ENCODE measurements at places on chromosomes 5 and 9. TPM values are rescaled to one million over a fixed set of nuclear protein-coding genes. Genes with fewer than 3 reads are reported as not detected.

The CNTNAP3B gene
- total RNA-seq: 11.1 TPM

- H3K27ac ChIP-seq: no peak overlapping the region
- peak overlapping the region; percentile 8 for H3K4me3 ChIP-seq
- no peak for DNase-seq
- peaks cover 37% of the 10 kb centered on the region for H3K4me1 ChIP-seq
These were observed 4.9 kb downstream of the SLC34A3 start for GRCh38 chr9:137235424-137236237.

The SLCO6A1 gene
- total RNA-seq: not detected

The GOLGA2 gene
- 82.7 TPM for total RNA-seq

GRCh38 chr9:26339796-26340195 lies 552.8 kb downstream of the CAAP1 start:
- H3K27ac ChIP-seq: no peak overlapping the region
- H3K4me1 ChIP-seq: no peaks in the 10 kb centered on the region
- no peaks in the 10 kb centered on the region for H3K36me3 ChIP-seq
- H3K4me3 ChIP-seq: no peak overlapping the region
- H3K27me3 ChIP-seq: no peaks in the 10 kb centered on the region

The PCDHB10 gene
- 2.0 TPM for total RNA-seq

The HAVCR1 gene
- not detected for total RNA-seq

- H3K4me3 ChIP-seq: no peak overlapping the region
- H3K27ac ChIP-seq: no peak overlapping the region
- no peaks in the 10 kb centered on the region for H3K36me3 ChIP-seq
- no peaks in the 10 kb centered on the region for H3K4me1 ChIP-seq
These were observed 73.9 kb downstream of the PBX3 start for GRCh38 chr9:125821078-125821477.

GRCh38 chr5:56807679-56808078 lies 7.7 kb upstream of the MAP3K1 start:
- no peak overlapping the region for H3K4me3 ChIP-seq
- no peak for DNase-seq
- no peak overlapping the region for H3K27ac ChIP-seq
- no peaks in the 10 kb centered on the region for H3K27me3 ChIP-seq
- no peaks in the 10 kb centered on the region for H3K4me1 ChIP-seq
- H3K36me3 ChIP-seq: no peaks in the 10 kb centered on the region

The SLC22A4 gene
- total RNA-seq: 8.5 TPM

The PCDHB15 gene
- 2.8 TPM for total RNA-seq

The ZDHHC11B gene
- 14.9 TPM for total RNA-seq

- no peak overlapping the region for H3K27ac ChIP-seq
- H3K27me3 ChIP-seq: no peaks in the 10 kb centered on the region
These were observed 230.3 kb downstream of the PAPPA start for GRCh38 chr9:116383936-116384335.

DNA sequence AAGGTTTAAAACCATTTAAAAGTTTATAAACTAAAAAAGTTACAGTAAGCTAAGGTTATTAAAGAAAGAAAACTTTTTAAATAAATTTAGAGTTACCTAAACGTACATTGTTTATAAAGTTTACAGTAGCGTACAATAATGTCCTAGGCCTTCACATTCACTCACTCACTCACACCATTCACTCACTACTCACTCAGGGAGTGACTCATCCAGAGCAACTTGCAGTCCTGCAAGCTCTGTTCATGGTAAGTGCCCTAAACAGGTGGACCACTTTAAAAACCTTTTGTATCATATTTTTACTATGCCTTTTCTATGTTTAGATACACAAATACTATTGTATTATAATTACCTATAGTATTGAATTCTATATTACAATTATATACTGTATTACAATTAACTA lies 190.8 kb upstream of the RASA1 start:
- H3K27ac ChIP-seq: no peak overlapping the region
- H3K27me3 ChIP-seq: no peaks in the 10 kb centered on the region
- H3K36me3 ChIP-seq: no peaks in the 10 kb centered on the region
- peaks cover 4% of the 10 kb centered on the region for H3K4me1 ChIP-seq
- no peak overlapping the region for H3K4me3 ChIP-seq
- no peak for DNase-seq

DNA sequence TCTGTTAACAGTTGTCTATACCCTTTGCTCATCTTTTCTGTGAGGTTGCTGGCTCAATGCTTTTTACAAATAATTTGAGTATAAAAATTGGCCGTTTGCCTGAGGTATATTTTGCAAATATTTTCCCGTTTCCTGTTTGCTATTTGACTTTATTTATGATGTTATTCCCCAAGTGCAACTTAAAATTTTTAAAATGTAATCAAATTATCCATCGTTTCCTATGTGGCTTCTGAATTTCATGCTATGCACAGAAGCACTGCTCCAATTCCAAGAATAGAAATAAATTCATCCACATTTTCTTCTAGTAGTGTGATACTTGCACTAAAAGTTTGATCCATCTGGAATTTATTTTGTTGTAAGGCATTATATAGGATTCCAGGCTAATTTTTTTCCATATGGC lies 123.6 kb downstream of the ZNF608 start:
- H3K36me3 ChIP-seq: no peaks in the 10 kb centered on the region
- H3K27ac ChIP-seq: no peak overlapping the region
- H3K4me1 ChIP-seq: no peaks in the 10 kb centered on the region
- DNase-seq: no peak
- no peaks in the 10 kb centered on the region for H3K27me3 ChIP-seq

The DBH gene
- total RNA-seq: not detected

DNA sequence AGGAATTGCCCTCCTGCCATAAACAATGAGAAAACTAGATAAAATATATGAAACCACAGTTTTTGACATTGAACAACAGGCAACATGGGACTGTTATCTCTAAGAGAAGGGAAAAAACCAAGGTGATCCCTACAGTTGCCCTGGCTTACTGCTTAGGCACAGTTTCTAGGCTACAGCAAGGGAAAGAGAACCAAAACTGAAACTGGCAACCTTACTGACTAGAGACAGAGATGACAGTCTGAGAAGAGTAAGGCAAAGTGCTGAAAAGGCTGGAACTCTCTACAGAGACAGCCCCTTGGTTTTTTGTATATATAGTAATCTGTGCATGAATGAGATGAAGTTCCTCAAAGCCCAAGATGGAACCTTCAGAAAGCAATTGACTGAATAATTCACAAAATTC lies 36.2 kb upstream of the REEP2 start:
- H3K36me3 ChIP-seq: peaks cover 89% of the 10 kb centered on the region
- no peaks in the 10 kb centered on the region for H3K27me3 ChIP-seq
- H3K4me3 ChIP-seq: no peak overlapping the region
- no peaks in the 10 kb centered on the region for H3K4me1 ChIP-seq
- no peak overlapping the region for H3K27ac ChIP-seq
- DNase-seq: no peak

DNA sequence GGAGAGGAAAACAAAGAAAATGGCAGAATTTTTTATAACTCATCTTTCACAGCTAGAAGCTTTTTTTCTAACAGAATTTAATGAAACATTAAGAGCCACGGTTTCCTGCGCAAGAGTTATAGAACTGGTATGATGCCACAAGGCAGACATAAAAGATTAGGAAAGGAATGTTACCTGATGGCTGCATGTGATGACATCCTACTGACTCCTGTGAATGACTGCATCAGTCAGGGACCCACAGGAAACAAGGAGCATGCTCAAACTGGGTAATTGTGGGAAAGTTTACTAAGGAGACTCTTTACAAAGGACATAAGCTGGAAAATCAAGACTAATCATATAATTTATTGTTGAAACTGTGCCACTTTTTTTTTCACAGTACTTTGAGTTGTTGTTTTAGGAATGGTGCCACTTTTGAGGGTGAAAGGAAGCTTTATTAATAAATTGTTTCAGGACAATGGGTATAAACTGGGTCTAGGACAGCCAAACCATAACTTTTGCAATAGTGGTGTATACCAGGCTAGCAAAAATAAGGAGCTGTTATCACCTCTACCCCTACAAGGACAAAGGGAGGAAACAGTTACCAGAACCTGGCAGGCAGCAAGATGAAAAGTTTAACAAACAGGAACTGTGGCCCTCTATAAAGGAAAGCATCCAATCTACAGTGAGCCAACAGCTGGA lies 5.1 kb upstream of the TSLP start:
- peaks cover 8% of the 10 kb centered on the region for H3K4me1 ChIP-seq
- H3K27me3 ChIP-seq: no peaks in the 10 kb centered on the region
- H3K27ac ChIP-seq: no peak overlapping the region
- DNase-seq: no peak
- H3K4me3 ChIP-seq: no peak overlapping the region

GRCh38 chr9:135152614-135153334 lies 65.3 kb downstream of the OLFM1 start:
- H3K27me3 ChIP-seq: peaks cover 8% of the 10 kb centered on the region
- DNase-seq: no peak
- H3K4me3 ChIP-seq: no peak overlapping the region
- H3K27ac ChIP-seq: no peak overlapping the region
- no peaks in the 10 kb centered on the region for H3K36me3 ChIP-seq
- H3K4me1 ChIP-seq: no peaks in the 10 kb centered on the region

GRCh38 chr5:73152411-73153388 lies 20.3 kb upstream of the TMEM174 start:
- H3K36me3 ChIP-seq: no peaks in the 10 kb centered on the region
- no peak for DNase-seq
- no peak overlapping the region for H3K4me3 ChIP-seq
- no peak overlapping the region for H3K27ac ChIP-seq

DNA sequence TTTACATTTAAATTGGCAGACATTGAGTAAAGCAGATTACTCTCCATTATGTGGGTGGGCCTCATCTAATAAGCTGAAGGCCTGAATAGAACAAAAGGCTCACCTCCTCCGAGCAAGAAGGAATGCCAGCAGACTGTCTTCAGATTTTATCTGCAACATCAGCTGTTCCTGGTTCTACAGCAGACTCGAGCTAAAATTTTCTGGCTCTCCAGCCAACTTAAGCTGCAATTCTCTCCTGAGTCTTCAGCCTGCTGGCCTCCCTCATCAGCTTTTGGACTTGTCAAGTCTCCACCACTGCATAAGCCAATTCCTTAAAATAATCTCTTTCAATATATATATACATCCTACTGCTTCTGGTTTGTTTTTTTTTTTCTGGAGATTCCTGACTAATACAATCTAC lies 12.5 kb downstream of the TRPM3 start:
- no peaks in the 10 kb centered on the region for H3K27me3 ChIP-seq
- no peak overlapping the region for H3K4me3 ChIP-seq
- no peaks in the 10 kb centered on the region for H3K4me1 ChIP-seq

GRCh38 chr9:90393365-90394152 lies 249.1 kb downstream of the DIRAS2 start:
- no peaks in the 10 kb centered on the region for H3K27me3 ChIP-seq
- no peak for DNase-seq
- H3K4me3 ChIP-seq: no peak overlapping the region
- no peaks in the 10 kb centered on the region for H3K36me3 ChIP-seq
- no peaks in the 10 kb centered on the region for H3K4me1 ChIP-seq

DNA sequence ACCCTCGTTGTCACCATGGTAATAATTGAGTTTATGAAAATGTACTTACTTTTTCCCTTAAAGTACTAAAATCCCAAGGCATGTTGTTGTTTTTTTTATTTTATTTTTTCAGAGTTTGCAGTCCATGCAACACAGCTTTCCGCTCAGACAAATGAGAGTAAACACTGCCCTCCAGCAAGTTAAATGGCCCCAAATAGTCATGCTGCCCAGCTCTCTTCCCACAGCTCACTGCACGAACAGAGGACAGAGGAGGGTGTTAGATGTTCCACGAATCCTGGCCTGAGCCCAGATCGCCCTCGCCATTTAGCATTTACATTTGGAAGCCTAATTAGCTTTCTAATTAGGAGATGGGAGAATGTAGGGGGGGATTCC lies 1.9 kb downstream of the NIM1K start:
- H3K4me3 ChIP-seq: peak overlapping the region; percentile 66
- no peak overlapping the region for H3K27ac ChIP-seq
- peaks cover 26% of the 10 kb centered on the region for H3K4me1 ChIP-seq
- DNase-seq: no peak

- no peaks in the 10 kb centered on the region for H3K27me3 ChIP-seq
- no peak overlapping the region for H3K4me3 ChIP-seq
- no peaks in the 10 kb centered on the region for H3K36me3 ChIP-seq
- H3K4me1 ChIP-seq: peaks cover 10% of the 10 kb centered on the region
- peak overlapping the region; percentile 33 for H3K27ac ChIP-seq
These were observed 19.2 kb upstream of the SMC2 start for GRCh38 chr9:104074876-104075275.

- H3K4me1 ChIP-seq: peaks cover 20% of the 10 kb centered on the region
- no peaks in the 10 kb centered on the region for H3K36me3 ChIP-seq
- no peak overlapping the region for H3K27ac ChIP-seq
- H3K4me3 ChIP-seq: no peak overlapping the region
- DNase-seq: no peak
- peaks cover 98% of the 10 kb centered on the region for H3K27me3 ChIP-seq
These were observed 8.0 kb downstream of the LRRC26 start for GRCh38 chr9:137161558-137162486.

- H3K36me3 ChIP-seq: no peaks in the 10 kb centered on the region
- no peaks in the 10 kb centered on the region for H3K27me3 ChIP-seq
- H3K4me3 ChIP-seq: no peak overlapping the region
- no peak overlapping the region for H3K27ac ChIP-seq
These were observed 196.2 kb downstream of the MARCHF11 start for GRCh38 chr5:15983392-15983791.

DNA sequence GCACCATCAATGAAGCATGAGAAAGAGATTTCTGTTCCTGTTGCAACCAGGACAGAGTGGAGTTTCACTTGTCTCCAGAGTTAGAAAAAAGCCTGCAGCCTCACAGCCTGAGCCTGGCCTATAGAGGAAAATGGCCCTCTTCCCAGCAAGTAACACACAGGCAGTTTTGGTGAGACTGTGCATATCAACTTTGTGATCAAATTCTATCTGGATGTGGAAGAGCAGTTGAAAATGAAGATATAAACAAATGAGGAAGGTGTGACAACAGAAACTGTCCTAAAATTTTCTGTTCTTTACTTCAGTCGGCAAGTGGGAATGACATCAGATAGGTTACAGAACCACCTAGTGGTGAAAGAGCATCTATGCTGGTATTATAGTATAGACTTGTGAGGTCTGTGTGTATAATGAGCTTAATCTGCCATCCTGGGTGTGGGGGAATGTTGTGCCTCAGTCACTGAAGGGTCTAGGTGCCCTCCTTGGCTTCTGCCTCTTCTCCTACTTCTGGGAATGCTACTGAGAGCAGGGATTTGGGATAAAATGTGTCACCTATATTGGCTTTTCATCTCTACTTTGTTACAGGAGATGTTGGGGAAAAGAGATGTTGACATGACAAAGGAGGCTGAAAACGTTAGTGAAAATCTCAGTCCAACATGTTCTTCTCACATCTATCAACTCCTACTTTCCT lies 28.2 kb downstream of the YIPF5 start:
- no peak overlapping the region for H3K4me3 ChIP-seq
- H3K36me3 ChIP-seq: no peaks in the 10 kb centered on the region
- no peaks in the 10 kb centered on the region for H3K27me3 ChIP-seq
- DNase-seq: no peak
- H3K27ac ChIP-seq: no peak overlapping the region

The FAT2 gene
- total RNA-seq: 0.53 TPM

GRCh38 chr5:136057401-136058038 lies 28.7 kb downstream of the TGFBI start:
- peaks cover 18% of the 10 kb centered on the region for H3K4me1 ChIP-seq
- H3K36me3 ChIP-seq: peaks cover 59% of the 10 kb centered on the region
- H3K4me3 ChIP-seq: no peak overlapping the region
- no peaks in the 10 kb centered on the region for H3K27me3 ChIP-seq
- H3K27ac ChIP-seq: no peak overlapping the region

The KCNV2 gene
- total RNA-seq: not detected

The MOB3B gene
- 22.7 TPM for total RNA-seq
